Glomerular endothelial cell (primary cell): ENCODE measurements at places on chromosomes 1 and 21. TPM values are rescaled to one million over a fixed set of nuclear protein-coding genes. Genes with fewer than 3 reads are reported as not detected.

- no peak for DNase-seq
Observed at GRCh38 chr1:160167580-160167979, 16.2 kb downstream of the ATP1A4 start.

ATP6V1G3 gene
- total RNA-seq: not detected in 2 replicates

GRCh38 chr1:34663031-34663430, 91.8 kb upstream of the GJB5 start:
- no peak for DNase-seq

LCE1E gene
- not detected in 2 replicates for total RNA-seq

DNA sequence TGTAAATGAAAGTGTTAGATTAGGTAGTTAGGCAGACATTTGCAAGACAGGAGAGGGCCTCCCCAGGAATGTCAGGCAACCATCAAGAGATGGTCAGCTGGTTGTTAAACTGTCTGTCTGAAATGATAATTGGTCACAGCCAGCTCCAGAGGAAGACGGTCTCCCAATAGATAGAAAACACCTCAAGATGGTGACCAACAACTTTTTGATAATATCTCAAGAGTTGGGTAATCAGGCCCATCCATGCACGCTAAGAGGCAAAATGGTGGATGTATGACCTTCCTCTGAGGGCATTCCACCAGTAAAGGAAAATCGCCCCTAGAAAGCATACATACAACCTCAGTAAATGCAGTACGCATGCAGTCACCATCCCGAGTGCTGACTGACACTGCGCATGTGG, 118.2 kb downstream of the MAP3K21 start:
- DNase-seq: no peak

NID1 gene
- total RNA-seq: 195 and 321 TPM in 2 replicates

DNA sequence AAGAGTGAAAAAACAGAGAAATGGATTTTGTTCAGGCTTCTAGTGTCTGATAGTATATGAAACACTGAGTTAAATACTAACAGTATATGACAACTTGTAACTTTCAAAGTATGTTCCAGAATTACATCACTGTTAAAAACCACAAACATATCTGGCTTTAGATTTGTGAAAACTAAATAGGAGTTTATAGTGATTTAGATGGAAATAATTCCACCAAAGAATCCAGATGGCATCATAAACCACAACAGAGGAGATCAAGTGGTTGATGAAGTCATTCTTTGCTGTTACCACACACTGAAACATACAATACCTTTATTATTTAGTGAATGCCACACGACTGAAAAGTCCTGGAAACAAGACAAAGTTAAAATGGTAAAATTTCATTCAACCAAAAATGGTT, 37.2 kb downstream of the ALG14 start:
- no peak for DNase-seq

PRR9 gene
- not detected in 2 replicates for total RNA-seq

HIVEP3 gene
- 6.3 and 7.6 TPM in 2 replicates for total RNA-seq

GRCh38 chr1:163537809-163538208, 216.1 kb downstream of the NUF2 start:
- no peak for DNase-seq

GRCh38 chr1:179230721-179231120, 1.2 kb upstream of the ABL2 start:
- no peak for DNase-seq

DNA sequence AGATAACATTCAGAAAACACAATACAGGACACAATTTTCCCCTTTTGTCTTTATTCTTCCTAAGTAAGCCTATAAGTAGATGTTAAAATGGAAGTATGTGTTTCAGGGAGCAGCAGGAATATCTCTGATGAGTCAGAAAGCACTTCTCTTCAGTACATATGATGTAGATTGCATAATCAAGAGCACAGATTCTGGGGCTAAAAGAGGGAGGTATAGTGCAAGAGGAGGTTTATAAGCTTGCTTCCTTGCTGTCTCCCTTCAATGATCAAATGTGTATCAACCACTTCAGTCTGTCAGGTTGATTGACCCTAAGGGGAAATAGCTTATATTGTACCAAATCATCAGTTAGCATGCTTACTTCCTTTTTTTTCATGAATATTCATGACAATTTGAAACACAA, 822.8 kb downstream of the BRINP3 start:
- DNase-seq: no peak

GRCh38 chr1:212514056-212514614, 81.4 kb downstream of the NENF start:
- no peak for DNase-seq

PDC gene
- not detected in 2 replicates for total RNA-seq

CRTC2 gene
- total RNA-seq: 12.4 and 15.3 TPM in 2 replicates

DNA sequence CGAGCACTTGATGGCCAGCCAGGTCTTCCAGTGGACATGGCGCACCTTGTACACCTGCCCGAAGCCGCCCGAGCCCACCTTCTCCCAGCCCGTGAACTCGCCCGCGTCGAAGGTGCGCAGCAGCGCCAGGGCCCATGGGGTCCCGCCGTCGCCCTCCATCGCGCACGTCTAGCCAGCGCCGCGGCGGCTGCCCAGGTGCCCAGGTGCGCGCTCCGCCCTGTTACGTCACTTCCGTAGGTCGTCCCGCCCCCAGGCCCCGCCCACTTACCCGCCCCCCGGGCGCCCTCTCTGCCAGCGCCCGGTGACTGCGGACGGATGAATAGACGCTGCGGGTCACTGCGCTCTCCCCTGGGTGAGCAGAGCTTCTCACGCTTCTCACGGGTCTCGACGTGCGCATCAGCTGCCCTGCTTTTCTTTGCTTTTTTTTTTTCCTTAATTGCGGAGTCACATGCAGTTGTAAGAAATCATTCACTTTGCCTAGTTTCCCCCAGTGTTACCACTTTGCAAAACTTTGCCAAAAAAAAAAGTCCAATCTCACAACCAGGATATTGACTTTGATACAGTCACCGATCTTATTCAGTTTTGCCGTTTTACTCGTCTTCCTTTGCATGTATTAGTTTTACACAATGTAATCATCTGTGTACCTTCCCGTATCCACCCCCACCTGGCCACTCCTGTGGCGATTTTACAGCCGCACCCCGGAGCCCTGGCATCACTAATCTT, at the start of gene RIPK4:
RIPK4 (minus strand) TSS at position 170 of the 723 bp plus-strand sequence; CDS start at position 159, 11 bp downstream.
- no peak for DNase-seq

DNA sequence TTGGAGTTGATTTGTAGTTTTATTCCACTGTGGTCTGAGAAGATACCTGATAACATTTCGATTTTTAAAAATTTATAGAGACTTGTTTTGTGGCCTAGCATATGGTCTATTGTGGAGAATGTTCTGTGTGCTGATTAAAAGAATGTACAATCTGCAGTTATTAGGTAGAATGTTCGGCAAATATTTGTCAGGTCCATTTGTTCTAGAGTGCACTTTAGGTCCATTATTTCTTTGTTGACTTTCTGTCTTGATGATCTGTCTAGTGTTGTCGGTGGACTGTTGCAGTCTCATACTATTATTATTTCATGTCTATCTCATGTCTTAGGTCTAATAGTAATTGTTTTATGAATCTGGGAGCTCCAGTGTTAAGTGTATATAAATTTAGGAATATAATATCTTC, 116.8 kb downstream of the NME7 start:
- no peak for DNase-seq

GJB4 gene
- 0.44 TPM in 1 of 2 replicates, not detected in the other for total RNA-seq

CLCA1 gene
- not detected in 2 replicates for total RNA-seq

DNA sequence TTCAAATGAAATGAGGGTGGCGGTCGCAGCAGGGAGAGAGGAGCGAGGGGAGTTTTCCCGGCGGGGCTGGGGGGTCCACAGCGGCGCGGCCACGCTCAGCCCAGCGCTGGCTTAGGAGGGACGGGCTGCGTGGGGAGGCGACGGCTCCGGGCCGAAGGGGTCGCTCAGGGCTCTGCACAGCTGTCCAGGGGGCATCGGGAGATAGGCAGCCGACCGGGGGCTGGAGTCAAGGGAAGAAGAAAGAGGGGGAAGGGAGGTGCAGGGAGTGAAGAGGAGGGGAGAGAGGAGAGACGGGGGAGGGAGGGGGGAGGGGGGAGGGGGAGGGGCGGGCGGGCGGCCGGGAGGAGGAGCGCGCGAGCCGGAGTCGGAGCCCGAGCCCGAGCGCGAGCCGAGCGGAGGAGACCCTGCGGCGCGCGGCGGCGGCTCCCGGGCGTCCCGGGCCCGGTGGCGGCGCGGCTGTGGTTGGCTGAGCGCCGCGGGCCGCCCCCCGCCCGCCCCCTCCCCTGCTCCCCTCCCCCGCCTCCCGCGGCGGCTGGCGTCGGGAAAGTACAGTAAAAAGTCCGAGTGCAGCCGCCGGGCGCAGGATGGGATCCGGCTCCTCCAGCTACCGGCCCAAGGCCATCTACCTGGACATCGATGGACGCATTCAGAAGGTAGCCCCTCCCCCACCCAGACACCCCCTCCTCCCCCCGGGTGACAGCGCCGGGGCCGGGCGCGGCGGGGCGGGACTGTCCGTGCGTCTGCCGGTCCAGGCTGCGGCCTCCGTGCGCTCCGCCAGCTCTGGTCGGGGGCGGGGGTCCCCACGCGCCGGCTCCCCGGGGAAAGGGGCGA, at the start of gene PDE9A:
PDE9A (plus strand) TSS at position 391 of the 831 bp plus-strand sequence; CDS start at position 585, 194 bp downstream.
- no peak for DNase-seq

DNA sequence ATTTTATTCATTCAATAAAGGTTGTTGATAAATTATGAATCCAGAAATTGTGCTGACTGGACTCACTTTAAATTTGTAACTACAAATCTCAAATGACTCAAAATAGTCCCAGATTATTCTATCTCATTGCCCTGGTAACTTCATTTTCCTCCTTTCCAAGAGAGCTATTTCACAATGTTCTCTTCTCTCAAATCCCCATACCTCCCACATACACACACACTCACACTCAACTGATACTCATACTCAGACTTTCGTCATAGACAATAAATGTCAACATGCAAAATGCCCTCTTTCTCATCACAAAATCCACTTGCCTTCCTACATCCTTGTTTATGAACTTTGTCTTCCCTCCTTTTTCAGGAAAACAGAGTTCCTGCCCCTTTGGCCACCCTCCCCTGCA, 33.3 kb downstream of the EXTL2 start:
- DNase-seq: no peak

DNA sequence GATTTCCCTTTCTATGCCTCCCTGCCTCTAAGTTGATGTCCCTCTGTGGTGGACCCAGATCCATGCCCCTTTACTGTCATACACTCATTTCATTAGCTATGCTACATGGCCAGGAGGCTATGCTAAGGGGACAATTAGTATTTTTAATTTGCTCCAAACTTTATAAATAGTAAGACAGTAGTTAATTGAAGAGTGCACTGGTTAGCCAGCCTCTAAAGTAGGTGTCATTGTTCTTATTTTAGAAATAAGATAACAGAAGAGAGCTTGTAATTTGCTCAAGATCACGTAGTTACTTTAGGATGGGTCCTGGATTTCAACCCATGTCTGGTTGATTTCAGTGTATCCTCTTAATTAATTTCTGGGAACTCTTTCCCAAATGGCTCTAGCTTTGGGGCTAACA, 29.4 kb upstream of the GNG12 start:
- no peak for DNase-seq

ACKR1 gene
- 0.06 TPM in 1 of 2 replicates, not detected in the other for total RNA-seq

DNA sequence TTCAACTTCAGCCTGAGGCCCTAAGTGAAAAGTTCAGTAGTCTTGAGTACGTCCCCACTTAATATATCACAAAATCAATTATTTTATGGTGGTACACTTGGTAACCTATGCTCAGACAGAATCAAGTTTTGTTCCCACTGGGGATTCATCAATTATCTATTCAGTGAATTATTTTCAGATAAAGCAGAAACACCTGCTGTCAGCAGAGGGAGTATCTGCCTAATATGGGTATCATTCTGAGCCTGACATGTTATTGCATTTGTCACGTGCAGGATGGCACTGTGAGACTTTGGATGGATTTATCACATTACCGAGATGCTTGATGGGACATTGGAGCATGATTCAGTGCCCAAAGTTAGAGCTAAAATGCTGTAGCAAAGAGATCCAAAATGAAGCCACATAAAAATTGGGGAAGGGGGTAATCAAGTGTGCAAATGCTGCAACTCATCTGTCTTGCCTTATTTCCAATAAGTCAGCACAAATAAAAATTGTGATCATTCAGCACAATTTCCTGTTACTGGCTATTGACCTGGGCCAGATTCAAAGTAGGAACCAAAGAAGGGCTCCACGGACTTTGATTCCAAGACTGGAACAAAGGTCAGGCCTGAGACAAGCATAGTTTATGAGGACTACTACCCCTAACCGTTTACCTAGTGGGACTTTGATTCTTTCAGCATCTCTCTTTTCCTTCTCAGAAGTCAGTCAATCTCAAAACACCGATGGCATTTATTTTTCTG, 657.6 kb downstream of the LMO4 start:
- DNase-seq: no peak

- no peak for DNase-seq
Observed at GRCh38 chr1:14570514-14570913, 28.0 kb upstream of the KAZN start.

DNA sequence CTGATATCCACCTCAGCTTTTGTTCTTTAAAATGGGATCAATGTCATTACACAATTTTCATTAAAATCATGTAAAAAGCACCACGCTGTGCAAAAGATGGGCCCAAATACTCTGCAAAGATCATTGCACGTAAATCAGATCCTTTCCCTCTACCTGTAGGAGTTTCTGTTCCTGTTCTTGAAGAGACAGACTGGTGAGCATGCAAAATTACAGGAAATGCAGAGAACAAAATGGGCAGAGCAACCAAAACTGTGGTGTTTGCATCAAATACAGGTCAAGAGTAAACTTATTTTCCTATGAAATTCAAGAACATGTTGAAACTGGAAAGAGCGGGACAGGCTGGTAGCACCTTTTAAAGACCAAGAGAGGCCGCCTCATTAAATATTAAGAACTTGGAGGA, 294.9 kb upstream of the ADGRL2 start:
- DNase-seq: no peak

LCE6A gene
- total RNA-seq: not detected in 2 replicates

DNA sequence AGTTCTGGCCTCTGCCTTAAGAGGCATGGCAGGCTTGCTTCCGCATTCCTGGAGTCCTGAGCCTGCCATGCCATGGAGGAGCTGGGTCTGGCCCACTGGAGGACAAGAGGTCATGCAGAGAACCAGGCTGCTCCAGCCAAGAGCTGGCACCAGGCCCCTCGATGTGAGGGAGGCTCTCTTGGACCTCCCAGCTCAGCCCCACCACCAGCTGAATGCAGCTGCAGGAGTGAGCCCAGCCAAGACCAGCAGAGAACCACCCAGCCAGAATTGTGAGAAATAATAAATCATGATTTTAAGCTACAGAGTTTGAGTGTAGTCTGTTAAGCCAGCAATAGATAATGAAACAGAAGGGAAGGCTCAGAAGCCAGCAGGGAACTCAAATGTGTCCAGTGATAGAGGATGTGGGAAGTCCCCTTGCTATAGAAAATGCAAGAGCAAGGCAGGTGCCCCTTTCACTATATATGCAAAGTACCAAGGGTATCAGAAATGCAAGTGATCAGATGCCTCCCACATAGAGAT, 118.4 kb downstream of the HIVEP3 start:
- no peak for DNase-seq

GRCh38 chr1:208166340-208167138, 77.6 kb downstream of the PLXNA2 start:
- no peak for DNase-seq

- DNase-seq: no peak
Observed at GRCh38 chr1:58841455-58841854, 57.6 kb upstream of the JUN start.

GRCh38 chr1:24290933-24291487, 28.1 kb upstream of the GRHL3 start:
- no peak for DNase-seq

GRCh38 chr1:14578156-14578555, 20.3 kb upstream of the KAZN start:
- no peak for DNase-seq
